ENCODE measurements at places on chromosomes 16 and 17. TPM values are rescaled to one million over a fixed set of nuclear protein-coding genes. Genes with fewer than 3 reads are reported as not detected.

DNA sequence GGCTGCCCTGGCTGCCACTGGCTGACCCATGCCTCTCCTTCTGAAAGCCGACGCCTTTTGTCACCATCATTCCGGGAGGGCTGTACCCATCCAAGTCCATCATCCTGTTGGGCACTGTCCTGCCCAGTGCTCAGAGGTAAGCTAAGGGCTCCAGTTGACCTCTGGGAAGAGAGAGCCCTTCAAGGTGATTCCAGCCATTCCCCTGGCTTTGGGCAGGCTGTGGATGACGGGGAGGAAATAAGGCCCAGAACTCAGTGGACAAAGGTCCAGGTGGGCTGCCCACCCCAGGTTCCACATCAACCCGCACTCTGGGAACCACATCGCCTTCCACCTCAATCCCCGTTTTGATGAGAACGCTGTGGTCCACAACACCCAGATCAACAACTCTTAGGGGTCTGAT is 45.8 kb downstream of the NOS2 start:
- DNase-seq: no peak

DNA sequence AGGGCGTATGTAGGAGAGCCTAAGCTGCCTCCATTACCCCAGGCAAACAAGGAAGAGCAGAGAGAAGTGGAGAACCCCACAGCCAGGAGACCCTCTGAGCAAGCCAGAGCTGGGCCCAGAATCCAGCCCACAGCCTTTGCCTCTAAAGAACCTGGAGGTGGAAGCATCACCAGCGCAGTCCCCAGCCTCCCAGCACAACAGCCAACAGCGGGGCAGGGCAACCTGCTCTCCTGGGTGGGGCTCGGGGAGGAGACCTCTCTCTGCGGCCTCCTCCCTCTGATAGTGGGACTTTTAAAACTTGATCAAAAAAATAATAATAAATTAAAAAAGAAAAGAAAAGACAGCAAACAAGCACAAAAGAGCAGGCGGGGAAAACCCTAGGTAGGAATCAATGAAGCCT is 45.9 kb downstream of the AXIN2 start:
- DNase-seq: no peak

- no peak for DNase-seq
Observed at GRCh38 chr16:51150888-51151320, at the start of gene SALL1. SALL1 (minus strand) TSS chr16:51151270; CDS start chr16:51151241, 29 bp downstream.

DNA sequence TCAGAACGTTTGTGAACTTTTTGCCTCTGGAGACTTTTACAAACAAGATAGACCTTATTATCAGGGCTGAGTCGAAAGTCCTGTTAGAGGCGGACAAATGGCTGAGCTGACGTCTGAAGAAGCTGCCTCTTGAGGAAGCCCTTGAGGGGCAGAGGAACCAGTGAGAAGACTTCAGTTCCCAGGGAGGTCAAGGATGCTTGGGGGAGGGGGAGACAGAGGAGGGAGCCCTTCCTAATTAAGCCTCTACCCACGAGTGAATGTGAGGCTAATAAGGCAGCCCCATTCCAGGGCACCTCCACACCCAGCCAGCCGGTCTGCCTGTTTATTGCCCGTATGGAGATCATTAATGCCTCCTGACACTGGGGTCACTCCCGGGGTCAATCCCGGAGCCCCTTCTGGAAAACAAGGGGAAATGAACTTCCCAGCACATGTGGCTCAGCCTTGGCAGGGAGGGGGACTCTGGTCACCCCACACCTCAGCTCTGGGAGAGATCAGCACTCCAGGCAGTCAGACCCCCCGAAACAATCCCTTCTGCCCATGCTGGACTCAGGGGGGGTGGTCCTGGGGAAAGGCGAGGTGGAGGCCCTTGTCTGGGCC is 9.2 kb upstream of the TBX4 start:
- no peak for DNase-seq

- no peak for DNase-seq
Observed at GRCh38 chr17:44360144-44360533, 3.5 kb downstream of the FAM171A2 start.

DNA sequence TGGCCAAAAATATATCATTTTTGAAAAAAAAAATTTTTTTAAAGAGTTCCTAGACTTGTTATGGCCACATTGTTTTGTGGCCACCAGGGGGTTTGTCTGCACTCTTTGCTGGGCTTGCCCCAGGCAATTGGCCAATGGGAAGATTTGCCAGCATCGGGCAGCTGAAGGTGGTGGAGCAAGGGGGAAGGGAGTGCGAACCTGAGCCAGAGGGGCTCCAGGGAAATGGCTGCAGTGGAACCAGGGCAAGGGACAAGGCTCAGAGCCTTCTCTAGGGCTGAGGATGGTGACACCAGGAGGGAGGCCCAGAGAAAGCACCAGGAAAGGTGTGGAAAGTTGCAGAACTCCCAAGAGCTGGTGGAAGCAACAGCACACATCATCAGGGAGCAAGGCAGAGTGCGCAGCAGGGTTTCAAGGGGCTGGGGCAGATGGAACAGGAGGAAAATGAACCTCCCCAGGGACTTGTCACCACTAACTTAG is 15.5 kb upstream of the CMIP start:
- DNase-seq: peak; percentile 58

DNA sequence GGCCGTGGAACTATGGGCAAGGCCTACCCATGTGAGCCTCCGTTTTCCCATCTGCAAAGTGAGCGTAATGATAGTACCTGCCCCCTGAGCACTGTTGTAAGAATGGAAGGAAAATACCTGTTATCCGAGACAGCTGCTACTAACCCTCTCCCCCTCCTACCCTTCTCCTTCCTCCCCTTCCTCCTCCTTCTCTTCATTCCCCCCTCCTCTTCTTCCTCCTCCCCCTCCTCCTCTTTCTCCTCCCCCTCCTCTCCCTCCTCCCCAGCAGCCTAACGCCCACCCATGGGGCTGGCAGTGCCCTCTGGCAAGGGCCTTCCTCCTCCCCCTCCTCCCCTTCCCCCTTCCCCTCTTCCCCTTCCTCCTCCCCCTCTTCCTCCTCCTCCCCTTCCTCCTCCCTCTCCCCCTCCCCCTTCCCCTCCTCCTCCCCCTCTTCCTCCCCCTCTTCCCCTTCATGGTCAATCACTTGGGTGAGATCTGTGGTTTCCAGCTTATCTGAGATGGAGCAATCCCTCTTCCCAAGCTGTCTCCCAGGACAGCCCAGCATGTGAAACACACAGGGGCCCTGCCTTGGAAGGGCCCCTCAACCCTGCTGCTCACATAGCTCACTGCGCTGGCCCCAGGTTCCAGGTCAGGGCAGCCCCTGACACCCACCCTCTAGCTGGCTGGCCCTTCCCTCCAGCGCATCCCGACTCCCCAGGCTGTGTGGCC is 6.4 kb downstream of the ZFPM1 start:
- DNase-seq: no peak

DNA sequence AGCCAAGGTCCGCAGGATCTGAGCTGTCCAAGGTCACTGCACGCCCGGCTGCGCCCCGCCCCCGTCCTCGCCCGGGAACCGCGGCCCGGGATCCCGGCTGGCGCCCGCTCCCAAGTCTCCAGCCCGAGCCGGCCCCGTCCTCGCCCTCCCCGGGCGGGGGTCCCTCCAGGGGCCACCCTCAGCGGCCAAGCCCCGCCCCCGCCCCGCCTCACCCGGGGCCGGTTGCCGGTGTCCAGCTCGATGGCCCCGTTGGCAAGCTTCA is 216 bp downstream of the VPS9D1 start:
- peak; percentile 27 for DNase-seq

GRCh38 chr16:89548344-89549006 is 12.0 kb upstream of the RPL13 start:
- DNase-seq: no peak

DNA sequence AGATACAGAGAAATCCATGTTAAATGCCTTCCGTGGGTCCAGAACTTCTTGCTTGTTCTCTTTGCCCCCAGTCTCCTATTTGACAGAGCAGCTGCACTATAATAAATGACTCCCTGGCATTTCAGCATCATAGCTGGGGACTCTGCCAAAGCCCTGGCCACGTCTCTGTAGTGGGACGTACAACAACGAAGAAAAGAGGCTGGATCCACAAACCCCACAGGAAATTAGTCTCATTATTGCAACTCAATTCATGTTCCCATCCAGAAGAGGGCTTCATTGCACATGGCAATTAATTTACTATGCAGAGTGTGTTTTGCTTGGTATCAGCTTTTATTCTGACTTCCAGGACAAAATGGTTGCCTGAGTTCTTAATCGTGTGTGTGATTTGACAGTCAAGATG is 121.3 kb downstream of the CDH13 start:
- DNase-seq: peak; percentile 87

GRCh38 chr17:27782791-27783206 is 17.5 kb downstream of the NOS2 start:
- DNase-seq: no peak

DNA sequence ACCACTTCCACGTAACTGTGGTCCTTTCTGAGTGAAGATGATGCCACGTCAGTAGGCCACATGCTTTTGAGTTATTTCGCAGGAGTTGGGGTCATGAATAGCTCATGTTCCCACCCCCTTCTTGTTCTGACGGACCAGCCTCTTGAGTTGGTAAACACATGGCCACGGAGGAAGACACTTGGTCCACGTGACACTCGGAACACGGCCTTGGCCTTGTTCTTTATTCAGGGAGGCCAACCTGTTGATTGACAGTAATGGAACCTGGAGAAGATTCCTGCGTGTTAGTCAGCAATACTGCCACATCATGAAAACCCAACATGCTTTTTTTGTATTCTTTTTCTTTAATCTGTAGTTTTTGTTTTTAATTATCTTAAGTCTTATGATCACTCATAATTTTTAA is 56.3 kb downstream of the SEC14L1 start:
- no peak for DNase-seq

GRCh38 chr17:49387498-49388289 is 25.6 kb upstream of the ZNF652 start:
- DNase-seq: no peak

- DNase-seq: no peak
Observed at GRCh38 chr16:35296962-35297653, 1837.7 kb downstream of the TP53TG3F start.

DNA sequence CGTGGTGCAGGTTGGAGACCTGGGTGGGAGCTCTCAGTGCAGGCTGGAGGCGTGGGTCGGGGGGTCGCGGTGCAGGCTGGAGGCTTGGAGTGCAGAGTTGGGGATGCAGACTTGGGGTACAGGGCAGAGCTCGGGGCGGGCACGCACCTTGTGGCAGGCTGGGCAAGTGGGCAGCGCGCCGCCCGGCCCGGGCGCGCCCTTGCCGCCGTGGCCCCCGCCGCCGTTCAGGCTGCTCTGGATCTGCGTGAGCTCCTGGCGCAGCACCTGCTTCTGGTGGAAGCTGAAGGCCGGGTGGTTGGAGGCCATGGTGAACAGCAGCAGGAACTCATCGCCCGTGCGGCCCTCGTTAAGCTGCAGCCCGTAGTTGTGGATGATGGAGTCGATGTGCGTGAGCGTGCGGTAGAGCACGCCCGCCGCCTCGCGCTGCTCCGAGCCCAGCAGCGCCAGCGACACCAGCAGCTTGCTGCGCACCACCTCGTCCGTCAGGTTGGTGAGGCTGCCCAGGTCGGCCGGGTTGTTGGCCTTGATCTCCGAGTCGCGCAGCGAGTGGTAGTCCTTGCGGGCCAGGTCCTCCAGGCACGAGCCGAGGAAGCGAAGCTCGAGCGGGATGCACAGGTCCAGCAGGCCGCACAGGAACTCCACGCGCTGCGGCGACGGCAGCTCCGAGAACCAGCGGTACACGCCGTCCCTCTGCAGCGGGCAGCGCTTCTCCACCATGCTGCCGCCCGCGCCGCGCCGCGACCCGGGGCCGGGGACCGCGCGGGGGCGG is 1.1 kb downstream of the ZCCHC14 start:
- DNase-seq: peak; percentile 24

TPSAB1 gene
- total RNA-seq: not detected

KRTAP2-1 gene
- total RNA-seq: not detected

PRDM7 gene
- total RNA-seq: not detected

OR3A3 gene
- not detected for total RNA-seq

LGALS9 gene
- total RNA-seq: 113 TPM

TEKT1 gene
- total RNA-seq: not detected

KRTAP1-1 gene
- total RNA-seq: not detected

TEKT3 gene
- total RNA-seq: not detected

ARL6IP1 gene
- total RNA-seq: 485 TPM

KRTAP2-2 gene
- total RNA-seq: not detected

FOXN1 gene
- total RNA-seq: not detected
